K562 (cell line): ENCODE measurements at places on chromosomes 12 and 14. TPM values are rescaled to one million over a fixed set of nuclear protein-coding genes. Genes with fewer than 3 reads are reported as not detected.

GRCh38 chr12:17976202-17976601 lies 113.8 kb downstream of the RERGL start:
- no peak for DNase-seq

DNA sequence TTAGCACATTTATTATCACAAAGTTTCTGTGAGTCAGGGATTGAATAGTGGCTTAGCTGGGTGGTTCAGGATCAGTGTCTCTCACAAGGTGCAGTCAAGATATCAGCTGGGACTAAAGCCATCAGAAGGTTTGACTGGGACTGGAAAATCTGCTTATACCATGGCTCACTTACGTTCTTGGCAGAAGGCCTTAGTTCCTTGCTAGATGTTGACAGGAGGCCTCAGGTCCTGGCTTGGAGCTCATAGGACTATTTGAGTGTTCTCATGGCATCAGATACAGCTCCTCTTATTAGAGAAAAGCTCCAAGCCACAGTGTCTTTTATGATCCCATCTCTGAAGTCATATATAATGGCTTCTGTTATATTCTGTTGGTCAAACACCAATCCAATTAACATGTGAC lies 127.3 kb downstream of the SLC6A15 start:
- DNase-seq, result no peak

DHRS7 gene
- total RNA-seq, result 14.5 and 15.7 TPM in 2 replicates

NR1H4 gene
- total RNA-seq, result 0.11 TPM in 1 of 2 replicates, not detected in the other

RAB2B gene
- 9.8 and 10.5 TPM in 2 replicates for total RNA-seq
